Effector CD8-positive, alpha-beta T cell (primary cell): ENCODE measurements at places on chromosomes 2 and 18.

DNA sequence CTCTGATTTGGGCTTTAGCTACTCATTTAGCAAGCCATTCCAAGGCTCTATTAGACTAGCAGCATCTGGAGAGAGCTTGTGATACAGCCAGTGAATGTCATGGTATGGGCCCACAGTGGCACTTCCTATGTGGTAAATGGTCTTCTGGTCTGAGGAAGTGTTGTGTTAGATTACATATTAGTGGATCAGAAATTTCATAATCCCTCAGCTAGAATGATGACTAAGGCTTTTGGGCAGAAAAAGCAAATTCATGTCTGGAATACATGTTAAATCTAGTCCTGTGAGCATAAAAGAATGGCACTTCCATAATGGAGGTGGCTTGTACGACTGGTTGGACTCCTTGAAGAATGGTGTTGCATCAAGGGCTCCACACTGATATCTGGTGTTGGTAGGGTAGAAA lies 436.8 kb upstream of the CWC22 start:
- no peak for DNase-seq

DNA sequence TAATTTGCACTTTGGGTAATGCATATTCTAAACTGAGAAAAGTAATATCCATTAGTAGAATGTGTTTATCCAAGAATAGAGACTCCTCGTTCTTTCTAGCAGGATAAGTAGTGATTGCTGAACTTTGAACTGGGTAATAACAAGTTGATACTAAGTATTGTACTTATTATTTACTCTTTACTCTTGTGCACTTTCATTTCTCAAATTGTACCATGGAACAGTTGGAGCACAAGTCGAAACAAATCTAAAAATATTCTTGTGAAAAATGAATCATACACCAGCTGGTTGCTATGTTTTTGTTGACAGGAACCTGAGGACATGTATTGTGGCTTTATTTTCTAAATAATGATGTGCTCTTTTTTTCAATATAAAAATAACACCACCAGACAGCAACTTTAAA lies 111.9 kb downstream of the RGPD3 start:
- no peak for DNase-seq

DNA sequence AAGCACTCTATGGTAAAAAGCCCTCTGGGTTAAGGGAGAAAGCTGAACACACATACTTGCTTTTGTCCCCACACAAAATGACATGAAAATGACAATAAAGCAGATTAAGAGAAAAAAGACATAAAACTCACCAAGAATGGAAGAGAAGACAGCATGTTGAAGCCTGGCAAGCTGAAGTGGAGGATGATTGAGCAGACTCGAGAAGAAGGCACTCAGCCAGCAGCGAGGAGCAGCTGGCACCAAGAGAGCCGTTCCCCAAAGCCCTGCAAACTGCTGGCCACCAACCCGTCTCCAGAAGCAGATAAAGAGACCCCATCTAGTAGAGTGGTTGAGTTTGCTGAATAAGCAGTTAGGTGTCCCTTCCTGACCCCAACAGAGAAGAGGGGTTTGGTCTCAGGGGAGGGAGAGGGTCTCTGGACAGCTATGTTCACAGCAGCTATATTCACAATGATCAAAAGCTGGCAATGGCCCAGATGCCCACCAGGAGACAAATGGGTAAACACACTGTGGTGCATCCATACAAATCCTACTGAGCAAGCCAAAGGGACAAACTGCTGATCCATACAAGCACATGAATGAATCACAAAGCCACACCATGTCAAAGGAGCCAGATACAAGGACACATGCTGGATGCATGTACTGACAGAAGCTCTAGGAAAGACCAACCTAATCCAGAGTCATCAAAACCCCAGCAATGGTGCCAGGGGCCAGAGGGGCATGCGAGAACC lies 36.9 kb downstream of the FAM168B start:
- no peak for DNase-seq

DNA sequence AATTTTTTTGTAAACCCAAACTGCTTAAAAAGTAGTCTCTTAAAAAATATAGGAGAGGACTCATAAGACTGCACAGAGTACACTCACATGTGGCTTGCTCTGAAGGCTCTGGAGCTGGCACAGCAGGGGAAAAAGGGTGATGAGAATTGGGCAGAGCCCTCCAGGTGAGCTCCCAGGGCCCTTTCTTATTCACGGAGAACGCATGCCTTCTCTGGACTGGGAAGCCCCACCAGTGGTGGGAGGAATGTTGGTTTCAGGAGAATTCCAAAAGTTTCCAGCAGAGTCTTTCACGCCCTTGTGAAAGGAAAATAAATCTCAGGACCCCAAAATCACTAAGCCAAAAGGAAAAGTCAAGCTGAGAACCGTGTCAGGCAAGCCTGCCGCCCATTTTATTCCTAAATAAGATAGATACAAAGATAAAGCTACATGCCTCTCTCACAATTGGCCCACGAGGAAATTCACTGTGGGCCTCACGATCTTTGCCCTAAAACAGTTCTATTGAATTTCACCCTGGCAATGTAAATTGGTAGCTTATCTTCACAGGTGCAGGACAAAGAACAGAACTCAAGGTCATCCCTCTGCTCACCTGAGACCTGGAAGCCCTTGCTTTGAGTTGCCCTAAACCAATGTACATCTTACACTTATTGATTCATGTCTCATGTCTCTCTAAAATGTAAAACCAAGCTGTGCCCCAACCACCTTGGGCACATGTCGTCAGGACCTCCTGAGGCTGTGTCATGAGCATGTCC lies 15.5 kb upstream of the MC5R start:
- DNase-seq, result no peak

DNA sequence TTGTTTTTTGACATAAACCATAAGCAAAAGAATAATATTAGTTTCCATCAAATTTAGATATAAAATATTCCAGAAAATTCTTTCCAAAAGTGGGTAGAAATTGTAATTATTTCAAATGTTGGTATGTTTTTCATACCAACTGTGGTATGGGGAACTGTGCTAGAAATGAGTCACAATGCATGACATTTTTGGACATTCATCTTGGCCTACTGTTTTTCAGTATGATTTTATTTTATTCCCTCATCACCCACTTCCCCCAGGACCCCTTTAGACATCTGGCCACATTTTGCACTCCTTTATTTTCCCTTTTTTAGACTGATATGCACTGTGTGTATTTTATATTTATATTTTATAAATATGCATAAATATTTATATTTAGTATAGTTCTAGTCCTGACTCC lies 97.1 kb downstream of the DPP4 start:
- no peak for DNase-seq

- DNase-seq, result no peak
Observed at GRCh38 chr18:23887035-23887434, 127.5 kb upstream of the TTC39C start.

DNA sequence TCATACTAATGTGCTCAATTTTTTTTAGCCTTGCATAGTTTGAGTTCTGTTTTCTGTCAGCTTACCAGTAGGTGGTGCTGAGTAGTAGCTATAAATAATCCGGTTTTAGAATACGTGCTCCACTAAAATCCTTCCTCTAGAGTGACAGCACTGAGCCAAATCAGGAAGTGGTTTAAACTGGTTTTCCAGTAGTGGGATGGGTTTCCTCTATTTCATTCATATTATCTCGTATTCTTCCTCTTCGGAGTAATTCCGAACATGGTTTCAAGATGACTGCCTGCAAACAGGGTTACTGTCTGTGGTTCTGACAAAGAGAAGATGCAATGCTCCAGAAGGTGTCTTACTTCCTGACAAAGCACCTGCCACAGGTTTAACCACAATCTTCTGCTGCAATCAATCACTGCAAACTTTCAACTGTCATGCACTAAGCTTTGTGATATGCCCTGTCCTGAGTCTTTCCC lies 496.9 kb upstream of the VRK2 start:
- no peak for DNase-seq

DNA sequence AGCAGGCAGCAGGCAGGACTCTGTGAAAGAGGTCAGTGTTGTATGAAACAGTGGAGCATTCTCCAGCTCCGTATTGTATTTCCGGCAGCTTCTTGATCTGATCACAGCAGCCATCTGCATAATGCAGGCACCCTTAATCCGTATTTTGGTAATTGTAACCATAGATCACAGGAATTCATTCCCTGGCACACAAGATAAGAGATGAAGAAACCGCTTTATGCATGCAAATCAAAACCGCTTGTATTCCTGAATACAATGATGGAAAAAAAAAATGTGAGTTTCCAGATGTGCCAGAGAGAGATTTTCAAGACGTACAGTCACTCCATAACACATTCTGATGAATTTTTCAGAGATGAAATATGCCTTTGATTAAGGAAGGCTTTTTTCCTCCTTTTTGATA lies 221.3 kb downstream of the ACKR3 start:
- no peak for DNase-seq

- DNase-seq, result no peak
Observed at GRCh38 chr2:125254010-125254409, 1228.9 kb downstream of the CNTNAP5 start.

GRCh38 chr2:223901854-223902253 lies 43.3 kb downstream of the WDFY1 start:
- no peak for DNase-seq

DNA sequence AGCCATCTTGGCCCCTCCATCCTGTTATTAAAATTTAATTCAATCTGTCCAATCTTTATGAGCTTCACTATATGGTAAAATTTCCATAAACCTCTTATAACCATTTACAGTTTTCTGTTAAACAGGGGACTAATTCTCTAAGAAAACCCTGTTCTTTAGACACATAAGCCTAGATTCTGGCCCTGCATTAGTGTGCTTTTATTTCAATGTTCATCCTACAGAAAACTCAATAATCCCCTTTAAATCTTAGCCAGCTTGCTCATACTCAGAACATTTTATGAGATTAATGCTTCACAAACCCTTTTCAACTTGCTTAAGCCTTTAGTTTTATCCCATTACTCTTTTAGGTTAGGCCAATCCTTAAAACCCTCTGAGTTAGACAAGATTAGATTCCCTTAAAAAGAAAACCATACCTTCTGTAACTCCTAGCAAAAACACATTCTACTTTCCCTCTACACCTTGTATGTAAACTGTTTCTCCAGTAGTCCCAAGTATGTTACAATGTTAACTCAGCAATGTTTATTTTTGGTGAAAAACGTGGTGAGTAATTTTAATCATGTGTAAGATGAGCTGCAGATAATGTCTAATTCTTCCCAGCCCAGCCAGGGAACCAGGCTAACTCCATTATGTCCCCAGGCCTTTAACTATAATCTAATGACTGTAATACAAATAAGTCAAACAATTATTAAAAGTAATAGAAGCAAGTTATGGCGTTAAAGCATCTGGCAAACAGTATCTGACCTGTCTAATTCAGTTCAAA lies 1953.4 kb upstream of the LRRTM1 start:
- DNase-seq, result no peak

- DNase-seq, result no peak
Observed at GRCh38 chr18:55206927-55207326, 247.7 kb upstream of the CCDC68 start.

- DNase-seq, result no peak
Observed at GRCh38 chr2:20515290-20516220, 68.7 kb downstream of the RHOB start.

DNA sequence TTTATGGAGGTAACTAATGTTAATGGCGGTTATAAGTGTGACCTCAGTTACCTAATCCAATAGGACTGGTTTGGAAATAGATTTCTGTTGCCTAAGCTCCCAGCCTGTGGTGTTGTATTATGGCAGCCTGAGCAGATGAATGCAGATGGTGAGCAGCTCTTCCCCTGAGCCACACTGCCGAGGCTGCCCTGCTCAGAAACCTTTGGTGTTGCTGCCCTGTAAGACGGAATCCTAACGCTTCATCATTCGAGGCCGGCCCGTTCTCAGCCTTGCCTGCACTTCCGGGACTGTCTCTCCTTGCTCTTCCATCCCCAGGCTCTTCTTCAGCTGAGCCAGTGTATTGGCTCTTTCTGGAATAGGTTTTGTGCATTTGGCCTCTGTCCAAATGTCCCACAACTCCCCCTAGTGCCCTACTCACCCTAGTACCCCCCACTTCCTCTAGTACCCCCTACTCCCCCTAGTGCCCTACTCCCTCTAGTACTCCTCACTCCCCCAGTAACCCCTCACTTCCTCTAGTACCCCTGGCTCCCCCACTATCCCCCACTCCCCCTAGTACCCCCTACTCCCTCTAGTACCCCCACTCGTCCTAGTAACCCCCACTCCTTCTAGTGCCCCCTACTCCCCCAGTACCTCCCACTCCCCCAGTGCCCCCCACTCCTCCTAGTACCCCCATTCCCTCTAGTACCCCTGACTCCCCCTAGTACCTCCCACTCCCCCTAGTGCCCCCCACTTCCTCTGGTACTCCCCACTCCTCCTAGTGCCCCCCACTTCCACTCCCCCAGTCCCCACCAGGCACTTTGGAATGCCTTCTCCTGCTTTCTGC lies 106.0 kb upstream of the TAF1B start:
- no peak for DNase-seq

- no peak for DNase-seq
Observed at GRCh38 chr2:31347319-31347718, 67.2 kb downstream of the XDH start.

DNA sequence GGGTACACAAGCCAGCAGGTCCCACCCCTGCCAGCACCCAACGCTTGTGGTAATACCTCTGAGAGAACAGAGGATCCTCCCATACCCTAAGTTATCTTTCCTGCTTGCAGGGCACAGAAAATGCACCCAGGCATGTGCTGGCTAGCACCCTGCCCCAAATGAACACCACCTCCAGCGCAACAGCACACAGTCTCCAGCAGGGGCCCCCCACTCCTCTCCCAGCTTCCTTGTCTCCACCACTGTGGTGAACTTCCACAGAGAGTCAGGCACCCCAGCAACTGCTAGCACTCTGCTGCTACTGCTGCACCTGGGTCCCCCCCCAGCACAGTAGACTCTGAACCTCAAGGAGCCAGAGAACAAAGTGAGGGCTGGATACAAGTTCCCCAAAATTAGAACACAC lies 216.8 kb upstream of the CNTNAP5 start:
- DNase-seq, result no peak
